ENCODE measurements at places on chromosomes 2 and 18.

DNA sequence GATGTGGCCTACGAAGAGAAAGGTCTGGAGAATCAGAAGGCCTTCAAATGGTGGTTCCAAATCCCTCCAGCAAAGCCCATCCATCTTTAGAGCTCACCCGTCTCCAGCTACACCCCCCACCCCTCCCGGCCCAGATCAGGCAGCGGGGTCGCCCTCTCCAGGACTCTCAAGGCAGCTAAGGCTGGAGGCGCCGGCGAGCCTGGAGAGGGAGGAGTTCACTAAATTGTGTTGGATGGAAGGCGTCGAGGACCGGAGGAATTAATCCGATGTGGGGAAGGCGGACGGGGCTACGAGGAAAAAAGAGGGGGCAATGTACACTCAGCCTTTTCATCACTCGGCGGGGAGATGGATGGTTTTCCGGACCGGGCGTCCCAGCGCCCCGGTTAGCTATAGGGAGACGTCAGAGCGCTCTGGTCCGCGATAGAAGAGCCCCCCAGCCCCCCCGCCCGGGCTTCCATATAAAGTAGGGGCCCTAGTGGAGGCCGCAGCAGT lies at the start of gene GRP:
TSS of gene GRP (plus strand) at position 487 of the 492 bp plus-strand sequence. CDS start 108 bp downstream, outside the sequence.
- DNase-seq = no peak

GRCh38 chr2:119119999-119120756 lies 38.4 kb downstream of the C1QL2 start:
- DNase-seq = peak; percentile 29

DNA sequence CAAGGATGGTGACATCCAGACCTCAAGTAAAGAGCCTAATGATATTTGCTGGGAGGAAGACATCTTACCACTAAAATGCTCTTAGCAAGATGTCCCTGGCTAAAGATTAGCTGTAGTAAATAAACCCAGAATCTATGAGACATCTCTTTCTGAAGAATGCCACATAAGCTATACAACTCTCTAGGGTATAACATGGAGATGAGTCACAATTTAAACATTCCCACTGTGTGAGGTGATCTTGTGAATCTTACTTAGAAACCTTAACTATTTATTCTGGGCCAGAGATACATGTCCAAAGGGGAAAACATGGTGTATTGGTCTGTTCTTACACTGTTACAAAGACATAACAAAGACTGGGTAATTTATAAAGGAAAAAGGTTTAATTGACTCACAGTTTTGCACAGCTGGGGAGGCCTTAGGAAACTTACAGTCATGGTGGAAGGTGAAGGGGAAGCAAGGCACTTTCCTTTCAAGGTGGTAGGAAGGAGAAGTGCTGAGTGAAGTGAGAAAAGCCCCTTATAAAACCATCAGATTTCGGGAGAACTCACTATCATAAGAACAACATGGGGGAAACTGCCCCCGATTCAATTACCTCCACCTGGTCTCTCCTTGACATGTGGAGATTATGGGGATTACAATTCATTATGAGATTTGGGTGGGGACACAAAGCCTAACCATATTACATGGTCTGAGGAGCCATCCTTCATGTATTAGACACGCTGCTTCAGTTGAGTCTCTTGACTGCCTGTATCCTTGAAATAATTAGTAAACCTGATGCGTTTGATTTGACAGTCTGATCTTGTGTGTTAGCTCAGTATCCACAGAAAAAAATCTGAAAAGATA lies 17.1 kb downstream of the KRCC1 start:
- DNase-seq = no peak

- DNase-seq = no peak
These were observed 90.0 kb downstream of the CRACDL start for GRCh38 chr2:98846041-98846440.

GRCh38 chr2:70141212-70141901 lies 49.5 kb downstream of the C2orf42 start:
- DNase-seq = peak; percentile 54

DNA sequence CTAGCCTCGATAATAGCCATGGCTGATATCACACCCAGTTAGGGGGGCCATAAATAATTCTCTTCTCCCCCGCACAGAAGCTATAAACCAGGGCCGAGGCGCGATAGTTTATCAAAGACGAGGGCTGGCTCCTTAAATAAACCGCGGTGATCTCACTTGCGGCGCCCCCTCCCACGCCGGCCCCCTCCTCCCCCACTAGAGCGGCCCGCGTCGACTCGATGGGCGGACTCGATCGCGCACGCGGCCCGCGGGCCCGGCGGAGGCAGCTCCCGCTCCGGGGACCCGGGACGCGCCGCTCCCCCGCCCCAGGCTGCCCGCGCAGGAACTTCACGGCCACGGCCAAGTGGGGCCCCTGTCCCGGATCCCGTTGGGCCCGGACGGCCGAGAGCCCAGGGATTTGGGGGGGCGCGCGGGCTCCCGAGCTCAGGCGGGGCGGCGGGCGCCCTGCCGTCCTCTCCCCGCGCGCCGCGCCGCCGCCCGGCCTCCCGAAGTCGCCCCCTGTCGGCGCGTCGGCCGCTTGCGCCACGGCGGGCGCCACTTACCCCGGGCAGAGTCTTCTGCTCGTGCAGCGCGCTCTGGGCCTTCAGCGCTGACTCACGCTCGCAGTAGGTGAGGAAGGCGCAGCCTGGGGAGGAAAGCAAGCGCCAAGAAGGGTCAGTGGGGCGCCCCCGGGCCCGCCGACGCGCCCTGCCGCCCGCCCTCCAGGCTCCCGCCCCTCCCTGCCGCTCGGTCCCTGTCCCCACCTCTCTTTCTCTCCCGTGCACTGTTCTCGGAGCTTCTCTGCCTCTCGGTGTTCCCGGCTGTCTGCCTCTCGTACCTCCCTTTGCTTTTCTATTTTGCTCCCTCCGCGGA lies 80.4 kb downstream of the CELF4 start:
- no peak for DNase-seq

DNA sequence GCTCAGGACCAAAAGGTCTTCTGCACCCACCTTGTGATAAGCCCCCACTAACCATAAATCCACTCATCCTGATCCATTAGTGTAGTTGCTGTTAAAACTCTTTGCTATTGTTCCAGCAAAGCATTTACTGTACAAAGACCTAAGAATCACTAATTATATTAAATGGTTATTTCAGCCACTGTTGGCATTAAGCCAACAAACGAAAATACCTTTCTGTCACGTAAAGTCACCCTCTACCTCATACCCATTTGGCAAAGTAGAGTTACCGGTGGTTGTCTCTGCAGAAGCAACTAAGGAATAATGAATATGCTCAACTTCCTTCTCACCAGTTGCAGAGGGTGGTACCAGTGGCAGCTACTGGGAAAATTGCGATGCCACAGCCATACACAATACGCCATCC lies 224.5 kb downstream of the SP3 start:
- no peak for DNase-seq

DNA sequence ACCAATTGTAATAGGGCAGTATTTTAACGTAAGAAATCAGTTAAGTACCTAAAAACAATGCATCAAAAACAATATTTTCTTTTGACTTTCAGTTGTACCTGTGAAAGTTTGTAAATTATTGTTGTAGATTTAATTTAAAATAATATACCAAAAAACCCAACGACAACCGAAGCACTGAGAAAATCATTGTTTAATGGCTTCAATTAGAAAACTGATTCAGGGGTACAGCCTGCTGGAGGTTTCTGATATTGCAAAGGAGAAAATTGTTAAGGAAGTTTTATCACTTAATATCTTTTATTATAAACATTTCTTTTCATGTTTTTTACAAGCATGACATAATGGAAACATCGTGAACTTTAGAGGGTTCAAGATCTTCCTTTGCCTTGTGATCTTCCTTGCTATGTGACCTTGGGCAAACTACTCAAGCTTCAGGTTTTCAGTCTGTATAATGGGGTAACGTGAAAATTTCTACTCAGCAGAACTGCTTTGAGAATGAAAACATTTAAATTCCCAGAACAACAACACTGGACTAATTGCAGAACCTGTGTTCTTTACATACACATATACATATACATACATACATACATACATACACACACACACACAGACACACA lies 76.3 kb upstream of the GLS start:
- DNase-seq = peak; percentile 4

- no peak for DNase-seq
These were observed 84.6 kb downstream of the FAM210A start for GRCh38 chr18:13641551-13642439.

- DNase-seq = no peak
These were observed 122.0 kb upstream of the MGAT5 start for GRCh38 chr2:134131681-134132489.

GRCh38 chr2:62547854-62548253 lies 41.9 kb upstream of the TMEM17 start:
- no peak for DNase-seq

DNA sequence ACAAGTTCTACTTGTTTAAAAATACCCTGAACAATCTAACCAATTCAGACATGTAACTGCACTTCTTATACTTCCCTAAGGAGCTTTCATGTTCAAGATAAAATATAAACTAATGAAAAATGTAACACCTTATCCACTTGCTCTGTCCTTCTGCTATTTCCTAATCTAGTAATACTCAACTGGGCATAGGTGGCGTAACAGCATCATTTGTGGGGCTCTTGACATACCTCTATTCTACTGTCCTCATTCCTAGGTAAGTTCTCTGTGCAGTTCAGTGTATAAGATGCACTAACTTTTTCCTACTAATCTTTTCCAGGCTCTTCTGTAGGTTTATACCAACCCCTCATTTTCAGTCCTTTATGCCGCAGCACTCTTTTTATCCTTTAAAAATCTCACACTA lies 36.7 kb downstream of the PRKD3 start:
- DNase-seq = no peak

DNA sequence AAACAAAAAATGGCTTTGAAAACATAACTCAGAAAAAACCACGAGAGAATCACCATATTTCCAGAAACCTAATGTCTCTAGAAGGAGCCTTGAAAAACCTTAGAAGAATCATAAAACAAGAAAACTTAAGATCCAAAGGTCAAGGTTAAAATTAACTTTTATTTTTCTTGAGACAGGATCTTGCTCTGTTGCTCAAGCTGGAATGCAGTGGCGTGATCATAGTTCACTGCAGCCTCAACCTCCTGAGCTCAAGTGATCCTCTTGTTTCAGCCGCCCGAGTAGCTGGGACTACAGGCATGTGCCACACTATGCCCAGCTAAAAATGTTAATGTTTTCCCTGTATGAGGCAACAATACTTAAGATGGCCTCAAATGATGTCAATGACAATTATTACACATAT lies 254.2 kb upstream of the SESTD1 start:
- DNase-seq = no peak

DNA sequence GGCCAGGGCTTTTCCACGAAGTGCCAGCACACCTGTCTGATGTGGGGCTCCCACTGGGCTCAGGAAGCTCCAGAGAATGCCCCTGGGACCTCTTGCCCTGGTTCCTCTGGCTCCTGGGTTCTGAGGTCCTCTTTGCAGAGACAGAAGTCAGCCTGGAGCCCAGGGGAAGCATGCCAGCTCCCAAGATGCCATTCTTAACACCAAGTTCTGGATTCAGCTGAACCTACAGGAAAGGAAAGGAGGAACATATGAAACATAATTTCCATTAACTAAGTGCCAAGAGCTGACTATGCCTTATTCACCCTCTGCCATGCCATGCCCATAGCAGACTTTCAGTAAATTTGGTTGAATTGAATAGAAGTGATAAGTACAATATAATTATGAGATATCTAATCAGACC lies 21.9 kb downstream of the FAM124B start:
- no peak for DNase-seq

DNA sequence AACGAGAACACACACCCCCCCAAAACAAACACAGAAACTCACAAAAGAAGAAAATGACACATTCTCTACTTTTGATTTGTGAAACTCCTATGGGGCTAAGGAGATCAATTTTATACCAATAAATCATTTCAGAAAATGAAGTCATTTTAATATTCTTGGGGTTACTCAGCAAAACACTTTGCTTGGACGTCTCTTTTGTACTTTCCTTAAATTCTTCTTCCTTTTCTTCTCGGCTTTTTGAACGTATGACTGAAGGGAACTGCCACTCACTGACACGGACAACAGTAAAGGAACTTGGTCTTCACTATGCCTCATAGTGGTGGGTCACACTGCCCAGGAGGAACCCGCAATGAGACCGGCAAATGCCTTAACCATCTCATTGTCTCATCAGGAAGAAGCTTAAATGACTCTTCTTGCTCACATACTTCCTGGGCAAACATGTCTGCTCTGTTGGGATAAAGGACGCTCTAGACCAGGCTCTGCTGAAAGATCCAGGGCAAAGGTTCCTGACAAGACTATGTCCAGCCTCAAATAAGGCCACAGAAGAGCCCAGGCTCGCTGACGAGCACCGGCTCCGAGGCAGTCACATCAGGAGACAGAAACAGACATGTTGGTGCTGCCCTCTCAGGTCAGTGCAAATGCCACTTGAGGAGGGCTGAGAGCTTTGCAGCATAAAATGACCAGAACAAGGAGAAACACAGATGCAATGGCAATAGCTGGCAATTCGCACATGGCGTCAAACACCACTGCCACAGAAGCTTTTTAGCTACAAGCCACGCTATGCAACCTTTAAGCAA lies 205.5 kb downstream of the TGIF1 start:
- no peak for DNase-seq

DNA sequence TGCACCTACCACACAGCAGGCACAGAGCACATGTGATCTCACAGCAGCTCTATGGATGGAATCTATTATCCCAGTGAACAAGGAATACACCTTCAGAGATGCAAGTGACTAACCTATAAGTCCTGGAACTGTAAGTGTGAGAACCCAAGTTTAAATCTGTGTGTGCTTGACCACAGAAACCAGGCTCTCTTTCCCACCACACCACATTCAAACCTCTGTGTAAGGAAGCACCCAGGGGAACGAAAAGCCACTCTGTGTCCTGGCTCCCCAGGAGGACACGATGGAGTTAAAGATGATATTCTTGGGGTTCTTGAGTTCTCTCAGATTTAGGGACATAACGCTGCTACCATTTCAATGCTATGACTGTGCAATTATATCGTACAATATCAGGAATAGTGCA lies 38.9 kb downstream of the TTR start:
- no peak for DNase-seq

GRCh38 chr2:39234754-39235153 lies 9.0 kb downstream of the CDKL4 start:
- no peak for DNase-seq

DNA sequence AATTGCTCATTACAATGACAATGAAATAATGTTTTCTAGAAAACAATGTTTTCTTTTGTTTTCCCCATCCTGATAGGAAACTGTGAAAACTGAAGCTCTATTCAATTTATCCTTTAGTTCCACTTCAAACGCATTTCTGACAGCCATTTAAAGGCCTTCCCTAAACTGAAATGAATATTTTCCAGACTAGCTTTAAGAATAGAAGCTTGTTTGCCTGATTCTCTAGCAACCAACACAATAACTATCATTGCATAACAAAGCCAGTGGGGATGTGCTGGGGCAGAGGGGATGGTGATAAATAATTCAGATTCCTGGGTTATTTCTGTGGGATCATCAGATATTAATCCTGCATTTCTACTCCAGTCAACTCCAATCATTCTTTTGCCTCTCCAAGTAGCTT lies 427.1 kb downstream of the RND3 start:
- DNase-seq = peak; percentile 52

DNA sequence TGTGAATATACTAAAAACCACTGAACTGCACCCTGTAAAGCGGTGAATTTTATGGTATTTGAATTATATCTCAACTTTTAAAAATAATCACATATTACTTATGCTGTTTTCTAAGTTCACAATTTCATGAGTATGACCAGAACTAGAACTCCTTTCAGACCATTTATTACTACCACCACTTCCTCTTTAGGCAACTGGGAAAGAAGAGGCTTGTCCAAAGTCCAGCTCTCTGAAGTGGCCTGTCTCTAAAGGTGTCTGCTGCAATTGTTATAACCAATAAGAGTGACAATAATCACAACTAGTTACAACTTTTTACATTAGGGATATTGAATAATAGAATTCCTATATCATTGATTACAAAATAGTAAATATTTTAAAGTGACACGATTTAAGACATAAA lies 267.9 kb upstream of the PIK3C3 start:
- no peak for DNase-seq

Measured in NCI-H1694 treated with DMSO at 0.1 percent for 48 hours (cell line).